ENCODE measurements at places on chromosomes 2 and 18.

- DNase-seq, result no peak
These were observed 1452.6 kb upstream of the ACVR2A start for GRCh38 chr2:146392186-146392585.

DNA sequence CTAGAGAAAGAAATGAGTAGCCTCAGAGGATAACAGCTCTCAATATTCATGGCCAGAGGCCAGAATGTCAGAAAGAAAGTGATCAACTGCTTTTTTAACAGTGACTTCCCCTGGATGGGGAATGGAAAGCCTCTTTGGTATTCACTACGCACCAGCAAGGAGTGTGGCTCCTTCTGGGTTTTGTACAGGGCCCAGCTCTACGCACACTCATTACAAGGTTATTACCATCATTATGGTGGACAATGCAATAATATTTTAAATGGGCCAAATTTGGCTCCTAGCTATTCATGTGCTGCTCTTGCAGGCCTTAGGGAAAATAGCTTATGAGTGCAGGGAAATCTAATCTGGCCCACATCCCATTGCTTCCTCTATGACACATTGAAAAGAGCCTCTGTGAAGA lies 1149.5 kb upstream of the FANCL start:
- no peak for DNase-seq

DNA sequence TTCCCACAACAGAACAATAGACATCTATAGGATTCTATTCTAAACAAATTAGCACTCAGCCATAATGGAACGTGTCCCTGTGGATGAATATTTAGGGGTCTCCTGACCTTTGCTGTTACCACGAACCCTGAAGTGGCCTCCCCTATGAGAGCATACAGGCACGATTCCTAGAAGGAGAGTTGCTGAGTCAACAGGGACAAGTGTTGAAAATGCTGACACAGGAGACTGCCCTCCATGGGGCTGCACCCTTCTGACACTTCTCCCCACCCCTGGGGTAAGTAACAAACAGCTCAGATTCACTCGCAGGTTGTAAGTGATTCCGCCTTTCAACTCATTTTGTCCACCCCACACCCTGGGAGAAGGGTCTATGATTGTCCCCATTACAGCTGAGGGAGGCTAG lies 14.1 kb upstream of the STK25 start:
- DNase-seq, result no peak

DNA sequence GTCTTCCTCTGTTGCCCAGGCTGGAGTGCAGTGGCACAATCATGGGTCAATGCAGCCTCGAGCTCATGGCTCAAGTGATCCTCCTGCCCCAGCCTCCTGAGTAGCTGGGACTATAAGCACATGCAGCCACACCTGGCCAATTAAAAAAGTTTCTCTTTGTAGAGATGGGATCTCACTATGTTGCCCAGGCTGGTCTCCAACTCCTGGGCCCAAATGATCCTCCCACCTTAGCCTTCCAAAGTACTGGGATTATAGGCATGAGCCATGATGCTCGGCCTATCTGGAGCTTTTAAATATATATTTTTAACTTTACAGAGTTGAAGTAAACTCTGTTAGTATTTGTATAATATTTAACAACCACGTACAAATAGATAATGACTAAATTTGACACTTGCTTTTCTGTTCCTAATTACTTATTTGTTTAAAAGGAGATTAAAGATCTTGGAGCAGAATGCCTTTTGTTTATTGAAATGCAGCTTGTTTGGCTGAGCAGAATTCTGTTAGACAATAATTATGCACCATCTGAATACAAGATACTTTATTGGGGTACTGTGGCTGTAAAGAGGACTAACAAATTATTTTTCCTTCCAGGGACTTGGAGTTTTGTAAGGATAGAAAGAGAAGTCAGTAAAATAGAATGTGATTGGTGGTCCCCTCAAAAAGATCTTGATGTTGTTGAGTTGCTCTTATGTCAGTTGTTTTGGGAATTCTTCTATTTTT lies 175.0 kb downstream of the FMNL2 start:
- DNase-seq, result no peak

GRCh38 chr2:152054593-152054992 lies 44.3 kb downstream of the CACNB4 start:
- no peak for DNase-seq

GRCh38 chr2:235041221-235041917 lies 89.6 kb downstream of the SH3BP4 start:
- no peak for DNase-seq

DNA sequence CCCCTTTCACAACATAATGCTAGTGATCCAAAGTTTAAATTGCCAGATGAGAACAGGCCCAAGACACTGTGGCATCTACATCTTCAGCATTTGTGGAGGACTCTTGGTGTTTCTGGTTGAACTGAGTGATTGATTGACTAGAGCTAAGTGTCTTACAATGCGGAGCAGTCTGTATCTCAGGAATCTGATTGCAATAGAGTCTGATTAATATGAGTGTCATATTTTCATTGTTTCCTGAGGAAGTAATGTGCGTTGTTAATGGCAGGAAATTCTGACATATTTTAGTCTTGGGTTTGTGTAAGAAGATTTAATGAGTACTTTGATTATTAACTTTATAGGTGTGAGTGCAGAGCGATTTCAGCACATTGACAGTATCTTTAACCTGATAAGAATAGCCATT lies 82.0 kb upstream of the PROKR1 start:
- DNase-seq, result no peak

DNA sequence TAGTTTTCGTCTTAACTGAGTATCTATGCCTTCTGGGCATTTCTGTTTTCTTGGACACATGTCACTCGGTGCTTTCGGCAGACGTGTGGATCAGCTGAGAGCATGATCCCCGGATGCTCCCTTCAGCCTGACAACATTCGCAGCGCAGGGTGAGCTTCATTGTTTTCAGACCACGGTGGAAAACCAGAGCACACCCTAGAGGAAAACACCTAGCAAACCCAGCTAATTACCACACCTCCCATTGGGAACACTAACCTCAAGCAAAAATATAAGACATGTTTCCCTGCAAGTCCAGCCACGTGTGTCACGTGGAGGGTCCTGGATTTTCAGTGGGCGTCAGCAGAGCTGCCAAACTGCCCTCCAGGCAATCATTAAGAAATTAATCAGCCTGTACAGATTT lies 31.0 kb downstream of the ANKRD29 start:
- no peak for DNase-seq

DNA sequence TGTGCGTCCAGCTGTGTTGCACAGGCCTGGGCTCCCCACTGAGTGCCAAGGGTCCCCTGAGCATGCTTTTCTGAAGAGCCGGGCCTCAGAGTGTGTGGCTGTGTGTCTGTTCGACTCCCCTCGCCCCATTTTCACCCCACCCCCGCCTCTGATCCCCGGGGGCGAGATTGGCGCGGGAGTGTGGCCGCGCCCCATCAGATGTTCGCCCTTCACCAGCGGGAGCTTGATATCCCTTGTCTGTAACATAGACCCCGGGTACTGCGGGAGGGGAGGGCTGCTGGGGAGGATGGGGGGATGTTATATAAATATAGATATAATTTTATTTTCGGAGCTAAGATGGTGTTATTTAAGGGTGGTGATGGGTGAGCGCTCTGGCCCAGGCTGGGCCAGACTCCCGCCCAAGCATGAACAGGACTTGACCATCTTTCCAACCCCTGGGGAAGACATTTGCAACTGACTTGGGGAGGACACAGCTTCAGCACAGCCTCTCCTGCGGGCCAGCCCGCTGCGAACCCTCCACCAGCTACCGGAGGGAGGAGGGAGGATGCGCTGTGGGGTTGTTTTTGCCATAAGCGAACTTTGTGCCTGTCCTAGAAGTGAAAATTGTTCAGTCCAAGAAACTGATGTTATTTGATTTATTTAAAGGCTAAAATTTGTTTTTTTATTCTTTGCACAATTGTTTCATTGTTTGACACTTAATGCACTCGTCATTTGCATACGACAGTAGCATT lies 1.5 kb downstream of the RHOB start:
- no peak for DNase-seq

DNA sequence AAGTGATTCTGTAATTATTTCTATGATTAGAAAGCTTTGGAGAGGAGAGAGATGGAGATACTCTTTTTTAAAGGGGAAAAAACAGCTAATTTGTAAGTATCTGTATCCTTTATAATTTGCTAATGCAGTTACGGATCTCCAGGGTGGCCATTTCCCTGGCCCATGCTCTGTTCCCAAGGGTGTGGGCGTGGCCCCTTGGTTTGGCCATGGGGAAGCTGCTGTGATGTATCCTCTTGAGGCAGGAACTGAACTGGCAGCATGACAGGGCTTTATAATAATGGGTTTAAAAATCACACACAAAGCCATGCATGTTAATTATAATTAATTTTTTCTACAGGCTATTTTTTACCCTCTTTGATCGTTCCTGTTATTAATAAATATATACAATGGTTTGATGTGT lies 27.0 kb downstream of the TRAPPC12 start:
- no peak for DNase-seq

- no peak for DNase-seq
These were observed 500.1 kb downstream of the ARHGAP15 start for GRCh38 chr2:143629340-143629739.

- no peak for DNase-seq
These were observed 20.5 kb downstream of the NR4A2 start for GRCh38 chr2:156311976-156312375.

- no peak for DNase-seq
These were observed 35.5 kb upstream of the PTMA start for GRCh38 chr2:231672617-231673347.

- DNase-seq, result no peak
These were observed 37.1 kb upstream of the ATP6V1B1 start for GRCh38 chr2:70898363-70899240.

- no peak for DNase-seq
These were observed 19.2 kb upstream of the SEH1L start for GRCh38 chr18:12928641-12929040.

GRCh38 chr2:28269019-28269784 lies 123.5 kb upstream of the FOSL2 start:
- no peak for DNase-seq

GRCh38 chr2:69203166-69203985 lies 183.7 kb downstream of the GFPT1 start:
- DNase-seq, result no peak

DNA sequence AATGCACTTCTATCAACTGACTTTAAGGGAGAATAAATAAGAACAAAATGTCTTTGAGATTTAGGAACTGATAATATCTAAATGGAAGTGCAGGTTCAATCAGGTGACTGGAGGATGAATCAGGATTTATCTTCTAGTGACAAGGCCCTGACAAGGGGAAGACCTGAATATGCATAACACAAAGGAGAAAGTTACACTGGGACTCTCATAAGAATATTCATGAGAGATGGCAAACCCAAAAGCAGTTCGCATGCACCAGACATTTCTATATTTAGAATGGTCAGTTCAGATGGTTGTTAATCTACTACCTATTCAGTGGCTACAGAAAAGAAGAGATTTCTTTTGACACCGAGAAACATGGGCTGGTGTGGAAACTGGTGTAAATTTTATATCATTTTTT lies 1771.3 kb upstream of the LRRTM1 start:
- DNase-seq, result no peak

GRCh38 chr2:53646788-53647187 lies 120.8 kb upstream of the CHAC2 start:
- DNase-seq, result no peak

GRCh38 chr2:168992026-168992425 lies 39.1 kb downstream of the ABCB11 start:
- DNase-seq, result no peak

GRCh38 chr2:225173909-225174308 lies 131.6 kb upstream of the DOCK10 start:
- no peak for DNase-seq

- peak; percentile 48 for DNase-seq
These were observed 64.9 kb upstream of the OTOS start for GRCh38 chr2:240205348-240205747.

DNA sequence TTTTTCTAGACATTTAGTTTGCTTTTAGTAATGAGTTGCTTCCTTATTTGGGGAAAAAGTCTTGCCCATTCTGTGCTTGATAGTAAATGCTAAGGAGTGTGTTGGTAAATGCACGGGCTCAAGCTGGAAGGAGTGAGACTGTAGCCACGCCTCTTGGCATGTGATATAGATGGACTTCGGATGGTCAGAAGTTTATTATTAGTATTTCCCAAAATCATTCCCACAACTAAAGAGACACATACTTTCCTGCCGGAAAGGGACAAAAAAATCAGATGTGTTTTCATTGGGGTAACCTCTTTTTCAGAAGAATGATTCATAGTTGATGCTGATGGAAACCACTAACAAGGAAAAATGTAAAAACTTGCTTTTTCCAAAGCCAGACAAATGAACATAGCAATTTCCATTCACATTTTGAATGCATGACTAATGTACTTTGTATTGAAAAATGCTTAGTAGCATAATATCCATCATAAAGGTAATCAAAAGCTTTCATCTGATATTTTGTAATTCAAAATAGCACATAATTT lies 133.2 kb downstream of the ZNF532 start:
- DNase-seq, result no peak

GRCh38 chr2:166304656-166305055 lies 71.1 kb downstream of the SCN9A start:
- DNase-seq, result no peak

GRCh38 chr2:146572598-146572997 lies 1272.2 kb upstream of the ACVR2A start:
- no peak for DNase-seq

GRCh38 chr2:238099714-238100048 lies 459 bp upstream of the ESPNL start:
- DNase-seq, result no peak

DNA sequence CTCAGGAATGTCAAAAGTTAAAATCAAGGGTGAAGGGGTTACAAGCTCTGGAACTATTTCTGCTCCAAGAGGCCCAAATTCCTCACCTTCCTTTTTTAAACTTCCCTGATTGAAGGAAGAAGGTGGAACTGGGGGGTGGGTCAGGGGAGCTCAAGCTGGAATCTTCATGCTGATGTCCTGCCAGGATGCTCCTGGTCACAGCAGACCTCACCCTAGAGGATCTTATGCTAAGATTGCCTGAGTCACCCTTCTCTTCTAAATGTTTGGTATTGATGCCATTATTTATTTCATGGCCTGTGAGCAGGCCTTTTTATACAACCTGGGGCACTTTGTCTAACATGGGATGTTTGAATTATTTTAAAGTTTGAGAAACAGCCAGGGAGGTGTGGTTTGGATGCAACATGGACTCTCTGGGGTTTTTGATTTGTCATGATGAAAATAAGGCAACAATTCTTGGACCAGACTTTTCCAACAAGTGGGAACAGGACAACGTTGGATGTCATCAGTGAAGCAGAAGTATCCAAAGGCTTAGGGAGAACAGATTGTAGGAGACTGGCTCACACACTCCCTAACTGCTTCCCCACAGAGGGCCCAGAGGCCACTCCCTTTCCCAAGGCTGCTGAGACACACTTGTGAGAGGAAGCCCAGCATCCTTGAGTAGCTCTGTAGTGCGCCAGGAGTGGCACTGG lies 420.2 kb upstream of the MEX3C start:
- no peak for DNase-seq

DNA sequence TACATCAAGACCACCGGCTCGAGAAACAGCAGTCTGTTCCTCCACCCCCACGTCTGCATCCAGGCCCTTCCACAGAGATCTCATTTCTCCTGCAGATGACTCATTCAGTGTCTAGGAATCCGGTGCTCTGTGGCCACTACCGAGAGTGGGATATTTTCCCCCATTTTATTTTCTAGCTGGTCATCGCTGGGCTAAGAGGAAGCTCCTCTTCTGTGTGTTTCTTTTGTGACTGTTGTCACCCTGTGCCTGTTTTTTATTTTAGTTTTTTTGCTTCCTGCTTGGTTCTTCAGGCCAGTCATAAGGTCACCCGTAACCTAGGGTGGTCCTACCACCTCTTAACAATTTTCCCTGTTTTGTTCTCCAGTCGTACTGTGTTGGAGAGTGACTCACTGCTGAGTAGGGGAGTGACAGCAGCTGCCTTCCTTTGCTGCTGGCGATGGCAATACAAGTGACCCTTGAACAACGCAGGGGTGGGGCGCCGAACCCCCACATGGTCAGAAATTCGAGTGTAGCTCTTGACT lies 6.7 kb downstream of the RAMP1 start:
- DNase-seq, result no peak

Measured in activated CD8-positive, alpha-beta memory T cell treated with anti-CD3 and anti-CD28 coated beads for 48 hours (primary cell).